ENCODE measurements at places on chromosomes 5 and 9.
A peak's percentile ranks its signal among the peaks of the same experiment; 100 is the strongest.

DNA sequence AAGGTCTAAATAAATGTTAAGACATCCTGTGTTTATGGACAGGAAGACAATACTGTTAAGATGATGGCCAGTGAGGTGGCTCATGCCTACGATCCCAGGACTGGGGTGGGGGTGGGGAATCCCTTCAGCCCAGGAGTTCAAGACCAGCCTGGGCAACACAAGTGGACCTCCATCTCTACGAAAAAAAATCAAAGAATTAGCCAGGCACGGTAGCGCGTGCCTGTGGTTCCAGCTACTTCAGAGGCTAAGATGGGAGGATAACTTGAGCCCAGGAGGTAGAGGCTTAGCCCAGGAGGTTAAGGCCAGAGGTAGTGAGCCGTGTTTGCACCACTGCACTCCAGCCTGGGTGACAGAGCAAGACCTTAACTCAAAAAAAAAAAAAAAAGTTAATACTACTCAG lies 5.3 kb downstream of the ROR2 start:
- ATAC-seq = no peak

- peak; percentile 85 for ATAC-seq
These were observed at the start of gene UAP1L1 for GRCh38 chr9:137077010-137077747. Gene UAP1L1 (plus strand): TSS chr9:137077517. CDS start chr9:137077533, 16 bp downstream.

GRCh38 chr5:82749461-82749820 lies 327.8 kb downstream of the TMEM167A start:
- ATAC-seq = peak; percentile 18

- ATAC-seq = no peak
These were observed 209.1 kb upstream of the ADCY2 start for GRCh38 chr5:7186818-7187217.

DNA sequence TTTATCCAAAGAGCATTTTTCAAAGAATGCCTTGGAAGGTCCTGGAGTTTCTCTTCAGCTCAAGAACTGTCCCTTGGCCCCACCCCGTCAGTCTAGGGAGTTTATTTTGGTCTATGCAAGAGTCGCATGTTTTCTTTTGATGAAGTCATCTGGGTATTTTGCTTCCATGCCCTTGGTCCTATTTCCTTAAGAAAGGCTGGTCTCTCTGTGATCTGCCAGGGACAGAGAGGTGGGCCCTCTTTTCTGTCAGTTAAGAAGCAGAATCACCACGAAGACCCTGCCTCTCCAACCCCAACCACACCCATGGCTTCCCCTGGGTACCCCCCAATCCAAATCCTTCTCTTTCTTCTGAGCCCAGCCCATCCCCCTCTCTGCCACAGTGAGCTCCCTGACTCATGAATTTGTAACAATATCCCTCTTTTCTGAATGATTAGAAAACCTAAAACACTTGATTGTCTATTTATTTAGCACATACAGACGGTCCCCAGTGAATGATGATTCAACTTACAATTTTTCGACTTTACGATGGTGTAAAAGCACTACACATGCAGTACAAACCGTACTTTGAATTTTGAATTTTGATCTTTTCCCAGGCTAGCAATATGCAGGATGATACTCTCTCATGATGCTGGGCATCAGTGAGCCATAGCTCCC lies 163.5 kb upstream of the ADRA1B start:
- no peak for ATAC-seq

DNA sequence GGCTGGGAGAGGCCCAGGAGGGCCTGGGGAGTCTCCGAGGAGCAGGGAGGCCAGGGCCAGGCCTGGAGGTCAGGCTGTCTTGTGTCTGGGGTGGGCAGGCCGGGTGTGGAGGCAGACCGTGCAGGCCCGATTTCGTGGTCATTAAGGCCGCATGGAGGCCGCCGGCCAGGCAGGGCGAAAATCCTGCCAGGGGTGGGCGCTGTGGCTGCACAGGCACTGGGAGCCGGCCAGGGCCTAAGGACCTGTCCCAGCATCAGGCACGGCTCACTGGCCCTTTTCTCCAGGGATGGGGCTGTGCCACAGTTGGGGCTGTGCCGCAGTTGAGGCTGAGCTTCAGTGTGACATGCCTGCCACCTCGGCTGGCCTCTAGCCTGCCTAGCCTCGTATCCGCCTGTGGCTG lies 35.9 kb downstream of the ASS1 start:
- ATAC-seq = no peak

DNA sequence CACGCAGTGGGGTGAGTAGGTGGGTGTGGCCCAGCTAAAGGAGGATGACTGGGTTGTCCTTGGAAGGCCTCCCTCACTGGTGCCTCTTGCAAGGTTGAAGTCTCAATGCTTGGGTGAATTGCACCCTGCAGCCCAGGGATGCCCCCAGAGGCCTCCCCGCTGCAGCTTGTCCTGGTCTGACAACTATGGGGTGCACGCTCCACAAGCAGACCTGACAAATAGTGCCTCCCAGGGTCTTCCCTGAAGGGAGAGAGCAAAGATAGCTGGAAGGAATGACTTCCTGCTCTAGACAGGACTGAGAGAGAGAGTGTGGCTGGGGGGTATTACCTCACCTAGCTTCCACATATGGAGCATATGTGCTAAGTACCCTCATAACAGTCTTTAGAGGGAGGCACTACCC lies 1.7 kb downstream of the PSD2 start:
- no peak for ATAC-seq

- no peak for ATAC-seq
These were observed 417.8 kb downstream of the TMEM161B start for GRCh38 chr5:87850843-87851242.

- ATAC-seq = no peak
These were observed 7.6 kb downstream of the C9orf72 start for GRCh38 chr9:27565696-27566095.

DNA sequence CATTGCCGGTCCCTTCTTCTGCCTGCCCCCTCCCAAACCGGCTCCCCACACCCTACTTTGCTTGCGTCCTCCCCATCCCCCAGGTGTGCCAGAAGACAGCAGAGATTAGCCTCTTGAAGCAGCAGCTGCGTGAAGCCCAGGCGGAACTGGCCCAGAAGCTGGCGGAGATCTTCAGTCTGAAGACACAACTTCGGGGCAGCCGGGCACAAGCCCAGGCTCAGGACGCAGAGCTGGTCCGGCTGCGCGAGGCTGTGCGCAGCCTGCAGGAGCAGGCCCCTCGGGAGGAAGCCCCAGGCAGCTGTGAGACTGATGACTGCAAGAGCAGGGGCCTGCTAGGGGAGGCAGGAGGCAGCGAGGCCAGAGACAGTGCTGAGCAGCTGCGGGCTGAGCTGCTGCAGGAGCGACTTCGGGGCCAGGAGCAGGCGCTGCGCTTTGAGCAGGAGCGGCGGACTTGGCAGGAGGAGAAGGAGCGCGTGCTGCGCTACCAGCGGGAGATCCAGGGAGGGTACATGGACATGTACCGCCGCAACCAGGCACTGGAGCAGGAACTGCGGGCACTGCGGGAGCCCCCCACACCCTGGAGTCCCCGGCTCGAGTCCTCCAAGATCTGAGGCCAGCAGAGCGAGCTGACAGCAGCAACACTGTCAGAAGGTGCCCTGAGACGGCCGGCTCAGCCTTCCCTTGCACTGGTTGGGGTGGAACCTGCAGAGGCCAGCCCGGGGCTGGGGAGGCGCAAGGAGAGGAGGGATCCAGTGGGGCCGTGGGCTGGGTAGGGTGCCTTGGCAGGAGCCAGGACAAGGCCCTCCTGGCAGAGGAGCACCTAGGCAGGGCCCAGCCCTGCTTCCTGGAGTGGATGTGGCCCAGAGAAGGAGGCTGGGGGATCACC lies 8.3 kb downstream of the N4BP3 start:
- peak; percentile 23 for ATAC-seq

DNA sequence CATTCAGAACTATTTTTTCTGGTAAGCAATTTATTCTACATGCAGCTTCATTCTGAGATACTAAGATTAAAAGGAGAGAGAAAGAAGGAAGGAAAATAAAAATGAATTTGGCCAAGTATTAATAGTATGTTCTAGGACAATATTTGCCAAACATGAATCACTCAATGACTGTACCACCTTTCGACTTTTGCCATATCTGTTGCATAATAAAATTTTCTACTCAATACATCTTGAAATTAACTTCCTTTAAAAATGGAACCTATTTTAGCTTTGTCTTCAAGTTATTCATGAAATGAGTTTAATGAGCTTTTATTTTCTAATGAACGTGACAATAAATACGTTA lies 111.8 kb downstream of the MARCHF3 start:
- no peak for ATAC-seq

GRCh38 chr5:176743136-176743861 lies 67.1 kb upstream of the UNC5A start:
- ATAC-seq = peak; percentile 86

DNA sequence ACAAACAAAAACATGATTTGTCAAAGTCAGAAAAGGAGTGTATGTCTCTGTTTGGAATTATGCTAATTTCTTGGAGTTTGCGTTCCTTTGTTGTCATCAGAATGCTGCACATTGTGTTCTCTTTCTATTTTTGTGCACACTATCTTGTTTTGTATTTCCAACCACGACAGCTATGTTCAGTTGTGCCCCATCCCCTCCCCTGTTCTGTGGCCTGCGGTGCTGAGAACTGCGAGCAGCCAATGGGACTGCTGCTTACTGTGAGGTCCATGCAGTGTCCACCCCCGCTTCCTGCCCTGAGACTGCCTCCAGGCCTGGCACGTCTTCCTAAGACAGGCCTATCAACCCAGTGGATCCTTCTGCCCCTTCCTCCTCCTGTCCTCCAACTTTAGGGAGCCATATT lies 76.8 kb downstream of the PALM2AKAP2 start:
- peak; percentile 59 for ATAC-seq

DNA sequence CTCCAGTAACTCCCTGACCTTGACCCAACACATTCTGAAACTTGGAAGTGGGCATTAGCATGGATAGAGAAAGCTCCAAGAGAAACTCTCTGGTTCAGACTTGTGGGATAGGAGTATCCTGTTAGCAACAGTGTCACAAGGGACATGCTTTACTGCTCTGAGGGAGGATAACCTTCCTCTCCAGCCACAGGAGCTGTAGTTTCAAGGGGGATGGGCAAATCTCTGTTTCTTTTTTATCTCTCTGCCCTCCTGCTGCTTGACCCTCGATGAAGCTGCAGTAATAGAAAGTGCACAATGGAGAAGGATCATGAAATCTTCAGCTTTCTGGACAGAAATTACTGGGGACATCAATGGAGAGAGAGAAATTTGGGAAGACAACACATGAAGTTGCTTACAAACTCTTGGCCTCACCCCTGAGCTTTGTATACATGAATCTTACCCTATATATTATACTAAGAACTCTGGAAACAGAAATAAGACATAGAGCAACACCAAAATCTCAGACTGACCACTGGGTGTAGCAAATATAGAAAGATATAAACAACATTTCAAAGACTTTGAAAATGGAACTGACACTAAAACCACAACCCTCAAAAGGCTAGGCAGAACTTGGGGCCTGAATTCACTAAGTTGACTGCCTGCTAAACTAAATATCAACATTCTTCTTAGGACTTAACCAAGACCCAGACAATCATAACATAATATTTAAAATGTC lies 471.0 kb upstream of the MEF2C start:
- no peak for ATAC-seq

DNA sequence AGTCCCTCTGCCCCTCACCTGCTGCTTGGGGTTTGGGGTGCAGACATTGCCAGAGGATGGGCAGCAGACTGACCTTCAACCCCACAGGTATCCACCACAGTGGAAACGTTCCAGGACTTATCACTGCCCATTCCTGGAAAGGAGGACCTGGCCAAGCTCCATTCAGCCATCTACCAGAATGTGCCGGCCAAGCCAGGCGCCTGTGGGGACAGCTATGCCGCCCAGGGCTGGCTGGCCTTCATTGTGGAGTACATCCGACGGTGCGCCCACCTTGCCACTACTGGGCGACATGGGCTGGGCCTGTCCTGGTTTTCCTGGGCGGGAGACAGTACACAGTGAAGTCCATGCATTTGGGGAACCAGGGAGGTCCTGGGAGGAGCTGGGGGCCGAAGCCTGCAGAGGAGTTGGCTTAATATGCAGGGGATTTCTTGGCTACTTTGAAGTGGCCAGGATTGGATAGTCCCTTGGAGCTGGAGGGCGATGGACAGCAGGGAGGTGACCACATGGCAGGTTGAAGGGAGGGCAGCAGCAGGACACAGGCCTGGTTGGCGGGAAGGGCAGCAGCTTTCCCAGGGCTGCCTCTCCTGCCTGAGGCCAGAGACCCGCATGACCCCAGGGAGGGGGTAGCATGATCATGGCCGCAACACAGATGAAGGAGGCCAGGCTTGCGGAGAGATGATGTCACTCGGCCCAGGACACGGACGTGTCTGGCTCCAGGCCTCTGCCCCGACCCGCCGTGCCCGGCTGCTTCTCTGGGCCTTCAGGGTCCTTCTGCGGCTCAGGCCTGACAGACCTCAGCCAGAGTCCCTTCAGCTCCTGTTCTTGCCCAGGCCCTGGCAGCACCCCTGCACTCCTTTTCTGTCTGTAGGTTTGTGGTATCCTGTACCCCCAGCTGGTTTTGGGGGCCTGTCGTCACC lies 34.6 kb downstream of the USP20 start:
- ATAC-seq = no peak

- ATAC-seq = no peak
These were observed 18.5 kb upstream of the LAMC3 start for GRCh38 chr9:130990306-130990977.

DNA sequence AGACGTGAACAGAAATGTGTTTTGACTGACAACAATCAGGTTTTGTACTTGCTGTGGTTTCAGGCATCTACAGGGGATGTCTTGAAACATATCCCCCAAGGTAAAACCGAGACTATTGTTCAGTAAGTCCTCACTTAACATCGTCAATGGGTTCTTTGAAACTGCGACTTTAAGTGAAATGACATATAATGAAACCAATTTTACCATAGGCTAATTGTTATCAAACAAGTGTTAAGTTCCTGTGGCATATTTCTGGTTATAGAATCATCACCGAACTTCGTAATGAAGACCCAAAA lies 16.4 kb upstream of the OMD start:
- ATAC-seq = no peak

DNA sequence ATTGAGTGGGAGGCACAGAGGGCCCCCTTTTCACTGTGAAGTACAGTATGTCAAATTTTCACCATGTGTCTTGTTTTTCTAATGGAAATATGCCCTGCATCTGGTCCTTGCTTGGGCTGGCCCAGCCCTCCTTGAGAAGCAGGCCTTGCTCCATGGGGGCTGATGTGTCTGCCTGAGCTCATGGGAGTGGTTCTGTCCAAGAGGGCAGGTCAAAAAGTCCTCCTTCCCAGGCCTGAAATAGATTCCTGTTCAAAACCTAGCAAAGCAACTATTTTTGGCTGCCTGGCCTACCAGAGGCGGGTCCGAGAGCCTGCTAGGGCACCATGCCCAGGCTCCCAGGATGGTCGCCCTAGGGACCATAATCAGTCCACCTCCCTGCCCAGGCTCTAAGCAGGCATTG lies 40.5 kb upstream of the NEURL1B start:
- ATAC-seq = no peak

DNA sequence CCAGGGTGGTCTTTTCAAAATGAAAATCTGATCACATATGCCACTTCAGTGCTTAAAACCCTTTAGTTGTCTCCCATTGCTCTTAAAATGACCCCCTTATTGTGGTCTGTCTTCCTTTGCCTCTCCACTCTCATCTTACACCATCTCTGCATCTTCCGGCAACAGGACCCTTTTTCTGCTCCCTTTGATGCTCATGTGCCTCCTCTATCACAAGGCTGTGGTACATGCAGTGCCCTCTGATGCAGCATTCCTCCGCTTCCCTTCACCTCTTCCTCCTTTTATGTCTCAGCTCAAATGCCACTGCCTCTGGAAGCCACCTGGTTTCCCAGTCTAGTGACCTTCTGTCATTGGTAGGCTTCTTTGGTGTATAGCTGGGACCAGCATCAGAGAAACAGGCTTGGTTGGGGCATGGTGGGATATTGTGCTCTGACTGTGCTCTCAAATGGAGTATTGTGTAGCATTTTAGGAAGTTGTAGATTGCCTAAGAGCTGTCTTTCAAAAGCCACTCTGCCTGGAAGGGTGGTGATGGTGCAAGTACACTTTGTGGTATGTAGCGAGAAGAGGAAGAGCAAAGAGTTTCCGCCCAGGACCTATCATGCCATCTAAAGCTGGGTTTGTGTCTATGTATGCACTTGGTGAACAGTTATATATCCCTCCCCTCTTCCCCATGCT lies 28.1 kb downstream of the ARHGAP26 start:
- ATAC-seq = no peak
